Stimulated activated CD4-positive, alpha-beta T cell treated with anti-CD3 and anti-CD28 coated beads, Interleukin-4, amount 100 ng/mL, for 48 hours (primary cell): ENCODE measurements at places on chromosomes 1 and 21.
A peak's percentile ranks its signal among the peaks of the same experiment; 100 is the strongest.

DNA sequence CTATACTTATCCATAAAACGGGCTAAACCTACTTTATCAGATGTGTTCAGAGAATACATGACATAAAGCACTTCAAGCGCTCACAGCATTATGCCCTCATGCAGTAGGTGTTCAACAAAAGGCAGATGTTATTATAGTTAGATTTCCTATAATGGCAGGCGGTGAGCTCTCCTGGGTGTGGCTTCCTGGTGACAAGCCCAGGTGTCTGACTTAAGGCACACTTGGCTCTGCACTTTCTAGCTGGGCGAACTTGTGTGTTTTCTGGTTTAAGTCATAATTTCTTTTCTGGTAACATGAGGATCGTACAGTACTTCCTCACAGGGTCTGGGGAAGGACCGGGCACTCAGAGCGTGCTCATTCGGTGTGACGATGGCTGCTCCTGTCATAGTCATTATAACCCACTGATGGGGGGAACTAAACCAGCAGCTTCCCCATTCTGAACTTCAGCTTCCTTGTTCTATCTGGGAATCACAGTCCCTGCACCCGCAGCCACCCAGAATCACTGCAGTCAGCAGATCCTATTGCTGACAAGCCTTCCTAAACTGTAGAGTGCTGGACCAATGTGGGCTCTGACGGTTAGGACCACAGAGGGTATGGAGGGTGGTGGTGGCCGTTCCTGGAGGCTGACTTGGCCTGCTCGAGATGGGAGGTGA is 52.8 kb downstream of the IGSF21 start:
- DNase-seq, result no peak

GRCh38 chr1:223733898-223734852 is 21.8 kb downstream of the CAPN2 start:
- no peak for DNase-seq

- no peak for DNase-seq
Measured at GRCh38 chr1:12405325-12406210, 175.7 kb downstream of the VPS13D start.

DNA sequence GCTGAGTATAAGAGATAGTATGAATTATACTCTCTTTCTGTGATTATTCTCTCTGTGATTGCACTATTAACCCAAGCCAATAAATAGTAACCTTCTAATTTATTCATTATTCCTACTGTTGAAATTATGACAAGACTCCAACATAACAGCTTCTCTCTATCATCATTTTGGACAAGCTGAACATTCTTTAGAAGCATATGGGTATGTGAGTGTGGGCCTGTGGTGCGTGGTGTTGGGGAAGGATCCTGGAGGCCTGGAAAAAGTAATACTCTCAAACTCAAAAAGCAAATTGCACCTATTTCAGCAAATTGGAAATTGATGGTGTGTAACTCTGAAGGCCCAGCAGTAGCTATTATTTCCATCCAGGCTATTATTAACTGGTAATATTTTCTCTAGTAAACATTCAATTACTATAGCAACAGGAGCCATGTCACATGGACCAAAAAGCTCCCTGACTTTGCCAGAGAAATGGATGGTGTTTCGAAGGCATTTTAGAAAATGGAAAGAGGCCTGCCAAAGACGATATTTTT is 502.8 kb downstream of the LTN1 start:
- no peak for DNase-seq

GRCh38 chr1:93847811-93848288 is 31.2 kb downstream of the DNTTIP2 start:
- peak; percentile 20 for DNase-seq
